NCI-H526 treated with DMSO at 0.1 percent for 48 hours (cell line): ENCODE measurements at places on chromosomes 7 and 10.

- DNase-seq: no peak
These were observed 363.8 kb downstream of the PRPF18 start for GRCh38 chr10:13950543-13950939.

GRCh38 chr10:21475393-21475792, 50.1 kb downstream of the SKIDA1 start:
- DNase-seq: no peak

- no peak for DNase-seq
These were observed 222.1 kb downstream of the ARHGAP12 start for GRCh38 chr10:31706464-31707092.

GRCh38 chr10:132681858-132682755, 103.8 kb downstream of the NKX6-2 start:
- no peak for DNase-seq

DNA sequence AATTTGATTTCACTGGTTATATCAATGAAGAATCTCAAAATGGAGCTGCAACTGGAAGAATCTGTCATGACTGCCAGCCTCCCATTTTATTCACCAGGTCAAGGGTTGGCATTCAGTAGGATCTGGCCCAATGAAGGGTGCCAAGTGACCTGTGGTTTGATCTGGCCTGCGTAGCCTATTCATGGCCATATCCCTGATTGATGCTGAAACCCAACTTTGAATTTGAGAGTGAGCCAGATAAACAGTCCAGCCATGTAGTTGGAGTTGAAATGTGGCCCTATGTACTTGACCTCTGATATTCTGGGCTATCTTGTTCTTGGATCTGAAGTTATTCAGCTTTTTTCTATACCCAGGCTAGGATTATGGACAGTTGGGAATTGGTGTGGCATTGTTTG, 1.5 kb downstream of the MKLN1 start:
- no peak for DNase-seq

GRCh38 chr7:129950933-129951225, 1.9 kb downstream of the UBE2H start:
- no peak for DNase-seq

DNA sequence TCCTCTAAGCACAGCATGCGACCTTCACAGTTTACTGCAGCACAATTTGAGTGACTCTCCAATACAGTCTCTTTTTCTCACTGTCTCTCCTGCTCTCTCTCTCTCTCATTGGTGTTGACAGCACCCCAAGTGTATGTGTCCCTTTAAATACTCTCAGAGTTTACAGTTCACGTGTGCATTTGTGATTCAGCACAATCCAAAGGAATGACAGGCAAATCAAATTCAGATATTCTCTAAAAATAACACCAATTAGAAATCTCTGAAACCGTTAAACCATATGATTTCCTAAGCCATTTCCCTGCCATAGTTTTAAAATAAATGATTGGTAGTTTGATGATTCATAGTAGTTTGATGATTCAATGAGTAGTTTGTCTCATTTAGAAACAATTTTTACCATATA, 104.0 kb upstream of the GAD2 start:
- no peak for DNase-seq

GRCh38 chr10:78952030-78952429, 116.7 kb upstream of the ZMIZ1 start:
- DNase-seq: no peak

- no peak for DNase-seq
These were observed 91.8 kb downstream of the BAMBI start for GRCh38 chr10:28769091-28769604.
